Temporal lobe (tissue), 4 donors: ENCODE measurements at places on chromosomes 2 and 18. TPM values are rescaled to one million over a fixed set of nuclear protein-coding genes. Genes with fewer than 3 reads are reported as not detected.

CFAP65 gene
- 0.74 TPM for total RNA-seq

THSD7B gene
- 12.3 TPM for total RNA-seq

MREG gene
- total RNA-seq: 2.2 TPM

NYAP2 gene
- total RNA-seq: 12.5 TPM

KCNG2 gene
- total RNA-seq: 0.25 TPM

DPP4 gene
- total RNA-seq: 5.7 TPM

ADD2 gene
- total RNA-seq: 385 TPM

ITGAV gene
- 48.2 TPM for total RNA-seq

CGREF1 gene
- total RNA-seq: 13.3 TPM

LAMA1 gene
- total RNA-seq: 12.8 TPM

PLEKHH2 gene
- 2.5 TPM for total RNA-seq
